CD4-positive, alpha-beta T cell treated with Interleukin-21 for 1 hour (primary cell): ENCODE measurements at places on chromosomes 3 and 15.

- DNase-seq = no peak
These were observed 93.8 kb upstream of the TGFBR2 start for GRCh38 chr3:30512576-30512975.

DNA sequence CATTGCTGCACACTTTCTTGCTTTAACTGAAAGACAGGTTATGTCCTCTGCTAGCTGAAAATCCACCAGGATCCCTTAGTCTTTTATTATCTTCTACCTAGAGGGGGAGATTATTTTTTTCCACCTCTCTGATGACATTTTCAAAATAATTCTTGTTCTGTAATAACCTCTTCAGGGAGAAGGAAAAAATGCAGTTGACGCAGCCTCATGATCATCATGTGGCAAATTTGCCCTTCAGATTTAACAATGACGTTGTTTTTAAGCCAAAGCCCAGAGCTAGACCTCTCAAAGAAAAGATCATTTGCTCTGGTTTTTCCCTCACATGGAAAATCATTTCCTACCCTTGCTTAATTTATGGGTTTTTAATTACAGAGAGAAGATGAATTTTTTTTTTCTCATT lies 724.9 kb downstream of the NLGN1 start:
- no peak for DNase-seq

- peak; percentile 30 for DNase-seq
These were observed 6.3 kb downstream of the TIGIT start for GRCh38 chr3:114299941-114300624.

DNA sequence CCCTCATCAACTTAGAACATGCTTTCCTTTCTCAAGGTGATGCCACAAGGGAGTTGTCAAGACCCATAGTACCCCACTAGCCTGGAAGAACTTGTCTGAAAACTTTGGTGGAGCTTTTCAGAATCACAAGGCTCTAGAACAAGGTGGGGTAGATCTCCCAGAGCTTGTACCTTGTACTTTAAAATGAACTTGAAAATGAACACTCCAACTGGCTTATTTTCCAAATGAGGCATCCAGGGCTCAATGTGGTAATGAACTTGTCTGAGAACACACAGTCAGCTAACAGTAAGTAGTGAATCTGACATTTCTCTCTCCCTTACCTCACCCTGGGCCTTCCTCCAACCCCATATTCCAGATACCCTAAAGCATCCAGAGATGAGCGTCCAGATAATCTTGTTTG lies 81.8 kb upstream of the THBS1 start:
- no peak for DNase-seq

- DNase-seq = no peak
These were observed 387.2 kb downstream of the ROBO1 start for GRCh38 chr3:79380581-79380980.

DNA sequence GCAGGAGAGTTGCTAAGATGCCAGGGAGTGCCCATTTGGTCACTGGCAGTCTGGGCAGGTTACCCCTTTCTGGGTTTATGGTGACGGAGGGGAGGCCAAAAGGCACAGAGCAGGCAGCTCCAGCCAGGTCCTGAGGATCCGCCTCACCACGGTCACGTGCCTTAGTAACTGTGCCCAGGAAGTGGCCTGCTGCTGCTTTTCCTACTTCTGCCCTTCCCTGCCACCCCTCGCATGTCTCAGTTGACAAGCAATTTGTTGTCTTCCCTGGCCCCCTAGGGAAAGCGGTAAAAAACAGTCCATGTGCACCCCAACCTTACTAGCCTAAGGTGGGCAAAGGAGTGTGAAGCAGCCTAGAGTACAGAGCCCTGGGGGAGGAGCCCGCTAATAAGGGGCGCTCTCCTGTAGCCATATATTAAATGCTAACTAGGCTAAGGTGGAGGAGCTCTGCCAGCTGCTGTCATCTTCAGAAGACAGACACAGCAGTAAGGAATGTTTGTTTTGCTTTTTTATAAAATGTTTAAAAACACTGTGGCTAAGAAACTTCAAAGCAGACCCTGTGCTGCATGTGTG lies 9.1 kb upstream of the LIPH start:
- DNase-seq = no peak
